Lower leg skin (tissue), 4 donors: ENCODE measurements at places on chromosomes 3 and 15. TPM values are rescaled to one million over a fixed set of nuclear protein-coding genes. Genes with fewer than 3 reads are reported as not detected.

DNA sequence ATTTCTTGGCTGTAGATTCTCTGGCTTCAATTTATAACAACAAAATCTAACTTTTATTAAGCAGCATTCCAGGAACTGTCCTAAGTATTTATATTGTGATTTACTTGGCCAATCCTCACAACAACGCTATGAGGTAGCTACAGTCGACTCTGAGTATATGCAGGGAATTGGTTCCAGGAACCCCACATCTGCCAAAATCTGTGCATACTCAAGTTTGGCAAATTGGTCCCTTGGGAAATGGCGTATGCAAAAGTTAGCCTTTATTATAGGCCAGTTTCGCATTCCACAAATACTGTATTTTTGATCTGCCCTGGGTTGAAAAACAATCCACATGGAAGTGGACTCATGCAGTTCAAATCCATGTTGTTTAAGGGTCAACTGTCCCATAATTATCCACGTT, 53.9 kb downstream of the RAP2B start:
- DNase-seq, result no peak

DNA sequence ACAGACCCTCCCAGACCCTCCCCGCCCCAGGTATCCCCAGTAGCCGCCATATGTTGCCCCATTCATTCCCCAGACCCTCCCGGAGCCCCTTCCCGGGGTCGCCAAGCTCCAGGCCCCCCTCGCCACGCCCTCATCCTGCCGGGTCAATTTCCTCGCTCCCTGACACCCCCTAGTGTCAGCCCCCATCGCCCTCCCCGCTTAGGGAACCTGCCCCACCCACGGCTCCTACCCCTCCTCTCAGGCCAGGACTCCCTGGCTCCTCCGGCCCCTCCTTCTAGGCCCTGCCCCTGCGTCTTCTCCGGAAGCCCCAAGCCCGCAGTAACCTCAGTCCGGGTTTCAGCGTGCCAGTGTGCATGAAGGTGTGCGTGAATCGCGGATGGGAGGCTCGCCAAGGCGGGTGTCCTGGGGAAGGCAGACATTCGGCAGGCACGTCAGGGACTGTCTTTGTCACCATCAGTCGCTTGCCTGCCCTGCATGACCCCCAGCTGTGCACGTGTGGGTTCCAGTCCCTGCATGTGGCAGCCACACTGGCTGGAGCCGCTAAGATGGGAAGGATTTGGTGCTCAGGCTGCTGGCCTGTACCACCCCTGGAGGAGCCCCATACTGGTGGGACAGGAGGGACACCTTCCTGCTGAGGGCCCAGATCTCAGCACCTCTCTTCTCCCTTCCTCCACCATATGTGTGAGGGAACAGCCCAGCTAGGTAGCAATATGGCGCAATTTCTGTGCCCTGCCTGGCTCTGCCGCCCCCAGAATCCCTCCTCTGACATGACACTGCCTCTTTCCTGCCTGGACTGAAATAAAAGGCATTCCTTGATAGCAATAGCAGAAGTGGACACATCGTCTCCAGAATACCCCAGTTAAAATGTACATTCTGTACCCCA, 693 bp downstream of the DISP2 start:
- DNase-seq, result no peak

DNA sequence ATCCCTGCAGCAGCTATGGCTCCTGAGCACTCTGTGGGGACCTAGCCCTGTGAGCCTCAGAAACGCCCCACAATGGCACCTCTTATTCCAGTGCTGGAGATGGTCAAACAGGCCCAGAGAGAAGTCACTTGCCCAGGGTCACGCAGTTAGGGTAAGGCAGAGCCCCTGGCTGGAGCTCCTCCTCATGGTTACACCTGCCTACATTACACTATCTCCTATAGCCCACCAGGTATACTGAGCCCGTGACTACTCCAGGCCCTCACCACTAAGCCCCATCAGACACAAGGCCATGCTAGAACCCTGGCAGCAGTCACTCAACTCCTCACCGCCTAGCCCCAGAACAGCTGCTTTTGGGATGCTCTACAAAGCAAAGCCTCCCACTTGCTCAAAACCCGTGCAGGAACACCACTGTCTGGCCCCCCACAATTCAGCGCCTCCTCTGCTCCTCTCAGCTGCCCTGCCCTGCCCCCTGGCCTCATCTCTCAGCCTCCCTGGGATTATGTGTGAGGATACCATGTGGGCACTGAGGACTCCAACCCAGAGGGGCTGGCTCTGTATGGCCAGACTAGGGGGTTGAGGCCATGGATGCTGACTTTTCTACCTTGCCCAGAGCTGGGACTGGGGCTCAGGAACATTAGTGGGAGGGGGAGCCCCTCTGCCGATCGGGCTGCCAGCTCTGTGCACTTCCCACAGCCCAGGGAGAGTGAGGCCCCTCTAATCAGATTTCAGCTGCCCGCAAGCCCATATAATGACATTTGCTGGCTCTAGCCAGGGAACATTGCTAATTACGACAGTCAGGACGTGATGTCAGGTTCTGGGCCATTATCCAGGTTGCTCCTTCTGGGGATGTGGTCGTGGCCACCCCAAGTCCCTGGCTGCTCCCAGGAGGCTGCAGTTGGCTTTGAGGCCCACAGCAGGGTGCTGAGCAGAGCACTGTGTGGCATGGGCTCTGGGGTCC, 4.0 kb downstream of the NT5DC2 start:
- DNase-seq, result peak; percentile 82

The NAA50 gene
- total RNA-seq, result 181 TPM

The ALAS1 gene
- total RNA-seq, result 17.5 TPM

The ANKUB1 gene
- total RNA-seq, result not detected

DNA sequence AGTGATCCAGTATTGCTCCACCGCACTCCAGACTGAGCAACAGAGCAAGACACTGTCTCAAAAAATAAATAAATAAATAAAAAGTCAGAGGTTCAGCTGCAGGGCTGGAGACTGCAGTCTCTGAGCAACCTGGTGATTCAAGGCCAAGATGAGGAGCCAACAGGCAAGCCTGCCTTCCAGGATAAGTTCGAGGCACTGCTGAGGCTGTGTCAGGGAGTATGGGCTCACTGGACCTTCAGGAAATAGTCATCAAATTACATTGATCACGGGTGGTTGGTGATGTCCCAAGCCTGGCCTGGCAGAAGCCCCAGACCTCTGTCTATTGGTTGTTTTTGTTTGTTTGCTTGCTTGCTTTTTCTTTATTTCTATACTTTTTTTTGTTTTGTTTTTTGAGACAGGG, 41.5 kb downstream of the IDH2 start:
- DNase-seq, result no peak

The SLC28A1 gene
- not detected for total RNA-seq

The IL16 gene
- total RNA-seq, result 10.8 TPM

GRCh38 chr3:171412054-171412453, 48.2 kb downstream of the TNIK start:
- no peak for DNase-seq

The BMF gene
- 11.8 TPM for total RNA-seq

DNA sequence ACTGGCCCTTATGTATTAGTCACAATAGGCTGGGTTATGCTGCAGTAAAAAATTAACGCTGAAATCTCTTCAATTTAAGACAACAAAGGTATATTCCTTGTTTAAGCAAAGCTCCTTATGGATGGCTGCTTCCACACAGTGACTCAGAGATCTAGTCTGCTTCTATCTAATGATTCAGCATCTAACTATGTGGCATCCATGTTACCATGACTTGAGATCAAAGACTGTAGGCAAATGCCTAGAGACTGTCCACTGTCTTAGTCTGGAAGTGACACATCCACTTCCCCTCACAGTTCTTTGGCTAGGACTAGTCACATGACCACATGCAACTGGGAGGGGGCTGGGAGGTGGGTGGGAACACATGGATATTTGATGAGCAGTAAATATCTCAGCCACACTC, 61.3 kb upstream of the PSMD6 start:
- DNase-seq, result no peak

The WDR6 gene
- total RNA-seq, result 58.0 TPM

The IMPG2 gene
- total RNA-seq, result 0.13 TPM

The DPPA4 gene
- not detected for total RNA-seq

GRCh38 chr3:49727924-49728361, 4.2 kb upstream of the GMPPB start:
- DNase-seq, result no peak

The THOC7 gene
- total RNA-seq, result 44.7 TPM

DNA sequence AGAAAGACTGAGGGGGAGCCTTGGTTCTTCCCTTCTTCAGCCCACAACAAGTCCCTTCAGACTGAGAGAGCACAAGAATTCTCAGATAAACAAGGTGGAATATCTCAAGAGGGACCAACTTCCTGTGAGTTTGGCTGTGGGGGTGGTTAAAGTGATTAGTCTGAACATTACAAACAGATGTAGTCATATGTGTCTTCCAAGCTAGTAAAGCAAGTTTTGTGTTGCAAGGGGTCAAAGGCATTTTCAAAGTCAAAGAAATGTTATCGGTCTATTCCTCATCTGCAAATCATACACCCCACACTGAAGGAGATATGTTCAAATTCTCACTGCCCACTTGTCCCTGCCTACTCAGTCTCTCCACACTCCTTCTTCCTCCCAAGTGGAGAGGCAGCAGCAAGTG, 242.5 kb downstream of the FAM43A start:
- no peak for DNase-seq

DNA sequence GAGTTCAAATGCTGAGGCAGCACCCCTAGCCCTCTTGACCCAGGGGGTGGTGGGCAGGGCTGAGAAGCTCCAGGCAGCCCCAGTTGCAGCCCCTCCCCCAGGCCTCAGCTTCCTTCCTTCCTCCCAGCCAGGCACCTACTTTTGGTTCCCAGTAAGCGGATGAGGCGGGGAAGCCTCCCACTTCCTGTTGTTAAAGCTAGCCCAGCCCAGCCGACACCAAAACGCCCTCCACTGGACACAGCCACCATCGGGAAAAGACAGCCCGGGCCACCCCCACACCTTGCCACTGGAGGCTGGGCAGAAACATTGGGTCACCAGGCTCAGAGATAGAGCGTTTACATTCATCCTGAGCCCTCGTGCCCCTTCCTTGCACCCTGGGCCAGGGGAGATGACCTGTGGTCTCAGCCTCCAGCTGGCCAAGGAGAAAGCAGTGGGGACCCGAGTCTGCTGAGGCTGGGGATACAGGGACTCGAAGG, 3.5 kb downstream of the DUSP7 start:
- DNase-seq, result peak; percentile 88

DNA sequence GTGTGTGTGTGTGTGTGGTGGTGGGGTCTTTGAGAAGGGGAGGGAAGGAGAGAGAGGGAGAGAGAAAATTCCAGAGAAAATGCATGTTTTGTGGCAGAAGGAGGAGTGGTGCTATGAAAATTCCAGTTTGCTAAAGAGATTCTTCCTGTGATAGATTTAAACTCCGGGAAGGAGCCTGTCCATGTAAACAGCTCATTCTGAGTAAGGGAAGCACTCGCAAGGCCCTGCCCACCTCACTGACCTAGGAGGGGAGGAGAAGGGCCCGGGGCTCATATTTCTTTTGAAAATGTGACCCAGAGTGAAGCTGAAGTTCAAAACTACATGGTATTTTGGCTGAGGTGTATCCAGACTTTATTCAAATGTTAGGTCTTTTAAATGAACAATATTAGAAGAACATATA, 41.3 kb downstream of the ADAMTSL3 start:
- no peak for DNase-seq

DNA sequence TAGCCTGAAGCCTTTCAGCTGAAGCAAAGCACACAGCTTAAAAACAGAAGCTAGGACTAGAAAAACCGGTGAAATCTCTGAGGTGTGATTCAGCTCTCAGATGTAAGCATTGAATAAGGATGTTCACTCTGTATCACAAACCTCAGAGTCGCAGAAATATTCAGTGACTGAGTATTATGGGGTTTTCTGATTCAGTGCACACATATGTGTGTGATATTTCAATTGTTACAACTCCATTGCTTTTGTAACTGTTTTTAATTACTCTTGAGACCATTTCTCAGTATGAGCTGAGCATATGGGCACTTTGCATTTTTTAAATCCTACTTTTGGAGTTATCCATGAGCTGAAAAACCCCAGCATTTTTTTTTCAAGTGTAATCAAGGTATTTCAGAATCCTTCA, 868.8 kb downstream of the NTRK3 start:
- DNase-seq, result no peak

DNA sequence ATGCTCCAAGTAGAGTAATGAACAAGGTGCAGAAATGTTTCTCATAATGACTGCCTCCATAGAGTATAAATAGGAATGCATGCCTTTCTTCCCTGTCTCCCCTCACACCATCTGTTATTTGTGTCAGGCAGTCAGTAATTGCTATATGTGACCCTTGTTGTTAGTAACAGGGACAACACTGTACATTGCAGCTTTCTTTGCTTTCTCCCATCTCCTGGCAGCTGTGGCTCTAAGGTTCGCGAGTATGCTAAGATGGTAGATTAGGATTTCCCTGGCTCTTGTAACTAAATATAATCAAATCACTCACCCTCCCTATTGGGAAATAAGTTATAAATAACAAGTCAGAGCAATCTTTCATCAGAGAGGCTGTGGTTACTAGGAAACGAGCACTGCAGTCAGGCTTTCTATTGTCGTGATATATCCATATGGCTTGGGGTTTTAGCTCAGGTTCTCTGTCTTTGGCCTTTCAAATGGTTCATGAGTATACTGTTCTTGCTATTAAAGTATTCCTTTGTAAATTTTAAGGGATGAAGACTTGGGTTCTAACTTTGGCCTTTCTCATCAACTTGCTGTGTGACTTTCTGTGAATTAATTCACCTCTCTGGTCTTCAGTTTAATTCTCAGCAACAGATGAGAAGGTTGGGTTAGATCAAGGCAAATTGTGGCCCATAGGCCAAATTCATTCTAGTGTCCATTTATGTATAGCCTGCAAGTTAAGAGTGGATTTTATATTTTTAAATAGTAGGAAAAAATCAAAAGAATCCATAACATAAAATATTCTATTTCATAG, 8.1 kb upstream of the MINDY4B start:
- no peak for DNase-seq
